Activated CD4-positive, alpha-beta T cell treated with anti-CD3 and anti-CD28 coated beads for 48 hours (primary cell): ENCODE measurements at places on chromosomes 12 and 14.

- no peak for DNase-seq
These were observed 33.7 kb upstream of the ACSS3 start for GRCh38 chr12:81043979-81044740.

GRCh38 chr12:53596920-53597363, 29.2 kb downstream of the ATF7 start:
- DNase-seq = no peak

DNA sequence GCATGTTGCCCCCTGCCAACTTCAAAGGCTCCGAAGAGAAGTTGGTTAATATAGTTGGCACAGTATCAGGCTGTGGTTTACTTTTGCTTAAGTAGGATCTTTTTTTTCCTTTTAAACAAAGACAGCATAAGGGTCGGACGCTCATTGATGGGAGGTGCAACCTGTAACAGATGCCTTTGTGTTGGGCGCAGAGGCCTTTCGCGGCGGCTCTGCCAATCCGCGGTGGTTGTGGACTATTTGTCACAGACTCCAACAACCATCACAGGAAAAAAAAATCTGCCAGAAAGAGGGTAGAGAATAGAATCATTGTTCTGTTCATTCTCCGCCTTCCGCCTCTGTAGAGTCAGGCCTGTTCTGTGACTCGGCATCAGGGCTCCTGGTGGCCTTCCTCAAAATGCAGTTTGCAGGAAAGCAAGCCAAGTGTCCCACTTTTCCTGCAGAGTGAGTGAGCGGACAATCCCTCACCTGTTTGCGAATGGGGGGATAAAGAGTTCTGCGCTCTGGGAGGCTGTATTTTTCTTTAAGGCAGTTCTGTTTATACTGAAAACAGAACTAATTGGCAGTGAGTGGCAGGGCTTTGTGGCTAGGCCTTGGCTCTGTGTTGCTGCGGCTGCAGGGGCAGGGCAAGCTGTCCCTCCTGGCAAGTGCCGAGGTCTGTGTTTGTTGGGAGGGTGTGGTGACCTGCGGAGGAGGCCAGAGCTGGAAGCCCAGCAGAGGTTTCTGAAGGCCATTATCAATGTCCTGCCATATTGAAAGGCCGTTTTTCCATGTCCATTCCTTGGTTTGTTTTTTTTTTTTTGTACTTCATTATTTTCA, 83.0 kb upstream of the PIWIL1 start:
- DNase-seq = no peak

DNA sequence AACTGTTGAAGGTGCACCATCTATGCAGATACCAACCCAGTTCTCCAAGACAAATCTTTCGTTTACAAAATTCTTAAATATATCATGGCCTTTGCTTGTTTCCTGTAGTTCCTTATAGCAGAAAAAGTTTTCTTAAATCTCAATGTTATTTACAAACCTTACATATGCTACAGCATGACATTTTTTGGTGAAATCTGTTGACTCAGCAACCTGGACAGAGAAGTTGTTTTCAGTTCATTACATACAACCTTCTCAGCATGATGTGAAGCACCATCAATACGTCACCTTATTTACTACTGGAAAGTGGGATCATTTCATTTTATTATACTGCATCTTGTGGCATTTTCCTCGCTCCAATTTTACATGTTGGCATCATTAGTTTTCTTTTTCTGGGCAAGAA, 231.9 kb downstream of the SLC16A7 start:
- no peak for DNase-seq

DNA sequence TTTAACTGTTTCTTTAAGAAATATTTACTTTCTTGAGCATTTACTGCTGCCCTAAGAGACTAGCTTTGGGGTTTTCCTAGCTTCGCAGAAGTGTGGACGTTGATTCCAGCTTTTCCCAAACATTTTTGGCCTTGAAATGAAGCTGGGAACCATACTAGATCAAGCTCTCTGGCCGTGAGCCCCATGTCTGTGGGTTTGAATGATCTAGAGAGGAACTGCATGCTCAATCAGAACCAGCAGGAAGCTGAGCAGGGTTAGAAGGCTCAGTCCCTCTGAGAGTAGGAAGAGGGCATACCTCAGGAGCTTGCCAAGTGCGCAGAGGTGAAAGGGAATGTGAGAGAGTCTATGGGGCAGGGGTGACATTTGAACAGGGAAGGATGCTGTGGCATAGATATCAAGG, 292.1 kb downstream of the CACNA1C start:
- no peak for DNase-seq

- no peak for DNase-seq
These were observed 95.4 kb downstream of the TTC7B start for GRCh38 chr14:90720832-90721231.

DNA sequence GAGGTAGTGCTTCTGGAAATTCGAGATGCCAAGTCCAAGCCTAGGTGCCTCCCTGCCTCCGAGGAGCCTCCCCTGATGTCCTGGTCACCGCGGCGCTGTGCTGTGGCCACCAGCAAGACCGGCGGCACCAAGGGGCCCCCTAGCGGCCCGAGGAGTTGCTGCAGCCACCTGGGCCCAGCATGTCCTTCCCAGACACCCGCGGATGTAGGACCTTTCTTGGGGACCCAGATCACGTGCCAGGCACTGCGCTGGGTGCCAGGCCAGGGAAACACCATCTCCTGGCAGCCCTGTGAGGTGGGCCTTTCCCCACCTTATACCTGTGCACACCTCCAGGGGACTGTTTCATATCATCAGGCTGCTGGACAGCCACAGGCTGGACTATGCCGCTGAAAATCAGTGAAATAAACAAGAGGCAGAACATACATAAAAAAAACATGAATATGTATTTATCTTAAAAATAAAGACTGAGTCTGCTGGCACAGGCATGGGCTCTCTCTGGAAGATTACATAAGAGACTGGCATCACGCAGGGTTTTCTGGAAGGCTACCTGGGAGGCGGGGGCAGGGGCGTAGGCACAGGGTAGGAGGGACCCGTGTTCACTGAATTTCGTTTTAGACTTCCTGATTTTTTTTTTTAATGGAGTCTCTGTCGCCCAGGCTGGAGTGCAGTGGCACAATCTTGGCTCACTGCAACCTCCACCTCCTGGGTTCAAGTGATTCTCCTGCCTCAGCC, 15.9 kb upstream of the HHIPL1 start:
- peak; percentile 78 for DNase-seq

DNA sequence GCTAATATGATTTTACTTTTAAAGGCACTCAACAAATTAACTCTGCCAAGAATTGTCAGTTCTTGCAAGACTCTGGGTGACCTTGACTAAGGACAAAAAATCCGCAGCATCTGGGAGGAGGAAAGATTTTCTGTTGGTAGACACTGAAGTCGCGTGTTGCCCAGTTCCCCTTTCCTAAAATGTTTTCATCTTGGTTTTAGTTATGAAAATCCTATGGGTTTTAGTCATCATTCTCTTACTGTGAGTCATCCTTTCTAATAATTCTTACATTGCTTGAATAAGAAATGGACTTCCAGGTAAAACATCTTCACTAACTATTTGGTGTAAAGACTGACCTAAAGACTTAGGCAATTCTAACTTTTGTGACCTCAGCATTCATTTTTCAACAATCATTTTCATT, 9.1 kb downstream of the GSG1 start:
- no peak for DNase-seq

DNA sequence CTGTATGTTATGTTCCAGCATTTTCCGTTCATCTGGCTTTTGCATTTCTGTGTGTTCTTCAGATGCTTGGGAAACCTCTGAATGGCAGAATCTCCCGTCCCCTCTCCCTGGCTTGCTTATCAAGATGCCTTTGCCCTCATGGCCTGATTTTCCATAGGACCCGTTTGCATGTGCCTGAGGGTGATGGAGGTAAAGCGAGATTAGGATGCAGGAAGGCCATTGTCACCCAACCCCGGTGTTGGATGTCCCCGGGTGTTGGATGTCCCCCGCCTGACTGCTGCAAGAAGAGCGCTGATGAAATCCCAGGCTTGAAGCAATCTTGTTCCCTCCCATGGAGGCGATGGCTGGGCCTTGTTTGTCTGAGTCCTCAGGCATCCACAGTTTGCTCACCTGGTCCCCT, 9.6 kb downstream of the BRI3BP start:
- DNase-seq = no peak

DNA sequence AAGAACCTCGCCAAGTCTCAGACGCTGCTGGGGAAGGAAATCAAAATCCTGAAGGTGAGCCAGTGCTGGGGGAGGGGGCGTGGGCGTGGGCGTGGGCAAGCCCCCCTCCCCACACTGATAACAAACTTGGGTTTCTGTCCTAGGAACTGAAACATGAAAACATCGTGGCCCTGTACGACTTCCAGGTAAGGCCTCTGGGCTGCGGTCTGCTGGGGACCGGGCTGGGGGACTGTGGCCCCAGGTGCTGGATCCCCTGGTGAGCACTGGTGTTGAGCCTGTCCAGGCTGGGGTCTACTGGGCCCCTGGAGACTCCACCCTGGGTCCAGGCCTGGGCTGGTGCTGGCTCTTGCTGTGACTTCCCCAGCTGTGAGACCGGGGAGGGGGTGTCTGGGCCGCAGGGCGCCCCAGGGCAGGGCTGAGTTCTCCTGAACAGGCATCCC, 1.2 kb downstream of the ULK1 start:
- peak; percentile 33 for DNase-seq

DNA sequence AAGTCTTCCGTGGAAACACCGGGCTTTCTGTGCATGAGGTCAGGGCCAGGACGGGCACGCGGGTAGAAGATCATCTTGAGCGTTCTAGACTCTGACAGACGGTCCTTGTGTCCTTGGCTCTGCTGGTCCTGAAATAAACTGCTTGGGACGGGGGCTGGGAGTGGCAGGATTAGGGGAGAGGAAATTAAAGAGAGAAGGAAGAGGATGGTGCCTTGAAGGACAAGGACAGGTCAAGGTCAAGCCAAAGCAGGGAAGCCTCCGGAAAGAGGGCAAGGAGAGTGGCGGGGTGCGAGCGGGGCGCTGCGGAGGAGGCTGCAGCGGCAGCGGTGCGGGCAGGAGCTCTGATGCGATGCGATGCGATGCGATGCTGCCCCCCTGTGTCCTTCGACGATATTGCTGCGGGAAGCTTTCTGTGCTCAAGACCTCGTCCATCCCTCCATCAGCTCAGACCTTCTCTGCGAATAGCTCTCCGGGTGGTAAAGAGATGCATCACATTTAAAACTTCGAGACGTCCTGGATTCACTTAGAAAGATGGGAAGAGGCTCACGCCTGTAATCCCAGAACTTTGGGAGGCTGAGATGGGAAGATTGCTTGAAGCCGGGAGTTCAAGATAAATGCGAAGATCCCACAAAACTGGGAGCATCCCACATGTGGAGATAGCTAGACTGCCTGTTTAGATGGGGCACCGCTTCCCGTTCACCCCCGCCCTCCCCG, 110.1 kb upstream of the TMEM132D start:
- DNase-seq = peak; percentile 75

GRCh38 chr14:72515779-72516770, 377.8 kb downstream of the DPF3 start:
- no peak for DNase-seq

DNA sequence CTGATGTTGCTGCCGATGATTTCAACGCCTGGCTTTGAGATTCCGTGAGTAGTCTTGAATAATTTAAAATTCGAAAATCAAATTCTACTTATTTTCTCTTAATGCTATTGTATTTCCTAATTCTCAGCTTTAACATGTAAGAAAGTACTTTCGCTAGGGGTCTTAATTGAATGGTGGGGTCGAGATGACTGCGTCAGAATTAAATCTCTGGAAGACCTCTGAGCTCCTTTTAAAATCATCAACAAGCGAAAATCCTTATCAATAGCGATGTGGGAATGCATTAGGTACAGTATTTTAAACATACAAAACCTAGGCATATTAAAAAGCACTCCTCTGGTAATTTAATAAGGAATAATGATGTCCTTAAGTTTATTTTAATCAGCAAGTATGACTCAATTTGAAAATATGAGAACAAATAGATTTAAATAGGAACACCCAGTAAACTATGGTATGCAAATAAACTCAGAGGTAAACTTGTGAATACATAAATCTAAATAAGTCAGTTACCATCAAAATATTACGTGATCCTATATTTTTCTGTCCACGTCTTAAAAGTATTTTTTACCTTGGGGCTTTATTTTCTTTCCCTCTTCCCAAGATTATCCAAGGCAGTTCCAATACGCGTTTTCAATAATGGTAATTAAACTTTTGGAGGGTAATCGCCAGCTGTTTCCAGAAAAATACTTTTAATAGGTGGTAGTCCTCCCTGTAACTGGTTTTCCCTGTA, 1.4 kb downstream of the FOXA1 start:
- DNase-seq = no peak

DNA sequence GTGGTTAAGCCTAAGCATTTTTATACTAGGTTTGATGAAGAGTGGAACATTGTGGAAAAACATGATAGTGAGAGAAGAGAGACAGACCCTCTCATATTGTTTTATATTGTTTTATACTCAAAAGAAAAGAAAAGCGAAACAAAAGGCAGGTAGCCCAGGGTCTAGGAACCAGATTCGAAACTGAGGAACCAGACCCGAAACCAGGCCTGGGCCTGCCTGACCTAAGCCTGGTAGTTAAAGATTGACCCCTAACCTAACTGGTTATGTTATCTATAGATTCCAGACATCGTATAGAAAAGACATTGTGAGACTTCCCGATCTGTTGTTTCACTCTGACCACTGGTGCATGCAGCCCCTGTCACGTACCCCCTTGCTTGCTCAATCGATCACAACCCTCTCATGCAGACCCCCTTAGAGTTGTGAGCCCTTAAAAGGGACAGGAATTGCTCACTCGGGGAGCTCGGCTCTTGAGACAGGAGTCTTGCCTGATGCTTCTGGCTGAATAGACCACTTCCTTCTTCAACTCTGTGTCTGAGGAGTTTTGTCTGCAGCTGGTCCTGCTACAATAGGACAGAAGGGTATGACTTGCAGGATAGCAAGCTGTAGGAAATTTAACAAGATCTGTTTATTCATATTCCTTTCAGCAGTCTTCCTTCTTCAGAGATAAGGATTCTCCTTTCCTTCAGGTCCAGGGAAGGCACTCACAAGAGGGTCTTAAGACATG, 147.1 kb upstream of the PLEKHA5 start:
- no peak for DNase-seq

DNA sequence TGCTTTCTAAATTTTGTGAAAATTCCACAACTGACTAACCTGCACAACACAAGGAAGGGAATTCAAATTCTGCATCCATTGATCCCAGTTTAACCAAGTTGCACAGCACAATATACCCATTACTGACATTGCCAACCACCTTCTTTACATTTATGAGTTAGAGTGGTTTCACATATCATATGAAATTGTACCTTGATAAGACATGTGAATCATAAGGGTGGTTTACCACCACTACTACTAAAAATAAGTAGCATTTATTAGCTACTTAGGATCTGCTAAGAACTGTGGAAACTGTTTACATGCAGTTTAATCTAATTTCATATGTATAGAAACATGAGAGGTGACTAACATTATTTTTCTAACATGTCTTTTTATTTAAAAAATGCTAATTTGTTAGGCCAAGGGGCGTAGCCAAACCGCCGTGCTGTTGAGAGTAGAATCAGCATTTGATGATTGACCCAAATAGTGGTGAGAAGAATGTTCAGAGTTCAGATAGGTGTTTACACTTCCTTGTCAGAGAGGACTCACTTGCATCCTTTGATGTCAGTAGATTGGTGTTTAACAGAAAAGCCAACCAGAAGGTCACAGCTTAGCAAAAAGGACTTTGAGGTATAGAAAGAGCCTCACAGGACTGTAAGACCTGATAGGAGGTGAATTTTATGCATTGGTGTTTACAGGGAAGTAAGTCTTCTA, 56.2 kb downstream of the LRFN5 start:
- no peak for DNase-seq
